ENCODE measurements at places on chromosomes 7 and 10.

DNA sequence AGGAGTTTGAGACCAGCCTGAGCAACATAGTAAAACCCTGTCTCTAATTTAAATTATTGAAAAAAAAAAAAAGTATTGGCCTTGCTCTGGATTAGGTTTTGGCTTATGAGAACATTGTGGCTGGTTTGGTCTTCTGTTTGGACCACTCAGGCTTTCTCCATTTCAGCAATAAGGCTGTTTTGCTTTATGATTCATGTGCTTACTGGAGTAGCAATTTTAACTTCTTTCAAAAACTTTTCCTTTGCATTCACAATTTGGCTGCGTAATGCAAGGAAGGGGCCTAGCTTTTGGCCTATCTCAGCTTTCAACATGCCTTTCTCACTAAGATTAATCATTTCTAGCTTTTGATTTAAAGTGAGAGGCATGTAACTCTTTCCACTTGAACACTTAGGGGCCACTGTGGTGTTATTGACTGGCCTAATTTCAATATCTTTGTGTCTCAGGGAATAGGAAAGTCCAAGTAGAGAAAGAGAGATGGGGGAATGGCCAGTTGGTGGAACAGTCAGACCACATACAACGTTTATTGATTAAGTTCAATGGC, 38.0 kb upstream of the SRPK2 start:
- no peaks in the 10 kb centered on the region for H3K36me3 ChIP-seq
- H3K4me3 ChIP-seq, result peak overlapping the region; percentile 37
- no peak for DNase-seq
- no peaks in the 10 kb centered on the region for H3K27me3 ChIP-seq
- peaks cover 37% of the 10 kb centered on the region for H3K4me1 ChIP-seq
- peak overlapping the region; percentile 94 for H3K27ac ChIP-seq

- no peak overlapping the region for H3K4me3 ChIP-seq
- no peaks in the 10 kb centered on the region for H3K36me3 ChIP-seq
- peak overlapping the region; percentile 64 for H3K27ac ChIP-seq
- peaks cover 3% of the 10 kb centered on the region for H3K27me3 ChIP-seq
- DNase-seq, result no peak
Measured at GRCh38 chr7:142556740-142557139, 192.5 kb upstream of the PRSS1 start.

DNA sequence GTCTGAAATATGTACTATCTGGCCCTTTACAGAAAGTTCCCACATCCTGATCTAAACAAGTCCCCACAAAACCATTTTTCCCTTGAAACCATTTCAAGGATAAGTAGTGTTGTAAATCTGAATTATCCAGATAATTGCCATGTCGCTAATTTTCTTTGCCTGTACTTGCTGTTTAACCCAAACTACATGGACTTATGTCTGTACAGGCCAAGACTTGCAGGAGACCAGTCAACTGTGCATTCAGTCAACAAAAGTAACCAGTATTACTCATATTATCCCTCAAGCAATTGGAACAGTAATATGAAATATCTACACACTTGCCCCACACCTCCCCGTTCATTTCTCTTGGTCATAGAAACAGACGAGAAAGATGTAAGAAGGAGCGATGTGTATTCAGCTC, 347.8 kb upstream of the NFE2L3 start:
- no peak for DNase-seq
- H3K36me3 ChIP-seq, result no peaks in the 10 kb centered on the region
- H3K27me3 ChIP-seq, result peaks cover 20% of the 10 kb centered on the region
- H3K27ac ChIP-seq, result no peak overlapping the region

GRCh38 chr10:124374535-124375352, 44.0 kb downstream of the OAT start:
- no peak for DNase-seq
- H3K4me3 ChIP-seq, result no peak overlapping the region
- no peaks in the 10 kb centered on the region for H3K4me1 ChIP-seq
- no peak overlapping the region for H3K27ac ChIP-seq
- H3K27me3 ChIP-seq, result peaks cover 31% of the 10 kb centered on the region
- no peaks in the 10 kb centered on the region for H3K36me3 ChIP-seq

DNA sequence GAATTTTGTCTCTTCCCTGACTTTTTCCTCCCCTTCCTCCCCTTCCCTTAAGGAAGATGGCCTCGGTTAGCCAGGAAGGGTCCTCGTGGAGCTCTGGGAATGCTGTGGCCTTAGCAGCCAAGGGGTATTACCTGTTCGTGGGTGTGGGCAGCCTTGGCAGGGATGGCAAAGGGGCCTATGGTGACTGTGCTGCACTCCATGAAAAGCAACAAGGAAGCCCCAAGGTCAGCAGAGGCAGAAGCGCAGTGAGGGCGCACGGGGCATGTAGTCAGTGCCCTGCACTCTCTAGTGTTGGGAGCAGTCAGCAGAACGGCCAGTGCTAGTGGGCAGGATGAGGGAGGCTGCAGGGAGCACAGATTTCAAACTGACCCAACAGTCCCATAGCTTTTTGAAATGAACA, 191.8 kb downstream of the ADARB2 start:
- H3K4me1 ChIP-seq, result no peaks in the 10 kb centered on the region
- no peak overlapping the region for H3K27ac ChIP-seq
- no peaks in the 10 kb centered on the region for H3K27me3 ChIP-seq
- H3K4me3 ChIP-seq, result no peak overlapping the region
- DNase-seq, result no peak

- H3K4me3 ChIP-seq, result no peak overlapping the region
- no peak for DNase-seq
- H3K27me3 ChIP-seq, result peaks cover 2% of the 10 kb centered on the region
- H3K4me1 ChIP-seq, result no peaks in the 10 kb centered on the region
- no peaks in the 10 kb centered on the region for H3K36me3 ChIP-seq
Measured at GRCh38 chr10:84825330-84825729, 496.9 kb downstream of the CCSER2 start.

GRCh38 chr7:46880508-46881196, 701.3 kb downstream of the TNS3 start:
- no peak overlapping the region for H3K4me3 ChIP-seq
- no peaks in the 10 kb centered on the region for H3K36me3 ChIP-seq
- no peak for DNase-seq
- no peak overlapping the region for H3K27ac ChIP-seq
- H3K4me1 ChIP-seq, result no peaks in the 10 kb centered on the region

DNA sequence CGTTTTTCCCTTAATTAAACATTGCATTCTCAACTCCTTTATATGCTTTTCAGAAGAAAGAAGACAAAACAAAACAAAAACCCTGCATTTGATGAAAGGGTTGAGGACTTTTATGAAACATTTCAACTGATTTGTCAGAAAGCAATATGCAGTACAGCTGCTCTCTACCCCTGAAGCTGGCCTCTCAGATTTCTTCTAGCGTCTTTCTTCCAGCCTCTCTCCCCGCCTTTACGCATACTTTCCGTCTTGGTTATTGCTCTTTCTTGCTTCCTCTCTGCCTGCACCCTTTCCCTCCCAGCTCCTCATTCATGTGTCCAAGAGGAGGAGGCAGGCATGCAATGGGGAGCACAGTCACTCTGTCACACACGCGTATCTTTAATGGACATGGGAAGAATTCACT, 91.0 kb upstream of the COL1A2 start:
- DNase-seq, result no peak
- no peak overlapping the region for H3K27ac ChIP-seq
- no peaks in the 10 kb centered on the region for H3K36me3 ChIP-seq
- H3K4me3 ChIP-seq, result no peak overlapping the region
- H3K4me1 ChIP-seq, result no peaks in the 10 kb centered on the region

DNA sequence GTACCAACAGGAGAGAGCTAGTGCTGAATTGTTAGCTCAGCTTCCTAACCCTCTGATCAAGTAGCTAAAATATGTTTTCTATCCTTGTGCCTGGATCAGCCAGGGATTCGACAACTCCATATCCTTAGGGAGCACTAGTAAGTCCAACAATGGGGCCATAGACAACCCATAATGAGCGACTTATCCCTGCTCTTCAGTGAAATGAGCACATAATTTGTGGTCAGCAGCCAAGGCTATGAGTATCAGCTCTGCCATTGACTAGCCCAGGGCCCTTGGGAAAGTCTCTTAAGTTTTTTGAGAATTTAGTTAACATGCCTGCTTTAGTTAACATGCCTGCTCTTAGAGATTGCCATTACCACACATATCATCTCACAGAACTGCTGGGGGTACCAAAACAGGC, 39.3 kb downstream of the COL1A2 start:
- H3K27me3 ChIP-seq, result peaks cover 32% of the 10 kb centered on the region
- H3K27ac ChIP-seq, result no peak overlapping the region

GRCh38 chr7:123553159-123553558, 4.5 kb downstream of the NDUFA5 start:
- peaks cover 50% of the 10 kb centered on the region for H3K36me3 ChIP-seq
- H3K27ac ChIP-seq, result no peak overlapping the region
- H3K4me1 ChIP-seq, result peaks cover 32% of the 10 kb centered on the region
- no peak overlapping the region for H3K4me3 ChIP-seq

GRCh38 chr7:30941582-30942323, 22.0 kb upstream of the GHRHR start:
- no peaks in the 10 kb centered on the region for H3K4me1 ChIP-seq
- H3K27me3 ChIP-seq, result peaks cover 61% of the 10 kb centered on the region
- DNase-seq, result no peak
- no peak overlapping the region for H3K27ac ChIP-seq
- no peak overlapping the region for H3K4me3 ChIP-seq
